IPS DF 19.7 (cell line): ENCODE measurements at places on chromosomes 7 and 10.

DNA sequence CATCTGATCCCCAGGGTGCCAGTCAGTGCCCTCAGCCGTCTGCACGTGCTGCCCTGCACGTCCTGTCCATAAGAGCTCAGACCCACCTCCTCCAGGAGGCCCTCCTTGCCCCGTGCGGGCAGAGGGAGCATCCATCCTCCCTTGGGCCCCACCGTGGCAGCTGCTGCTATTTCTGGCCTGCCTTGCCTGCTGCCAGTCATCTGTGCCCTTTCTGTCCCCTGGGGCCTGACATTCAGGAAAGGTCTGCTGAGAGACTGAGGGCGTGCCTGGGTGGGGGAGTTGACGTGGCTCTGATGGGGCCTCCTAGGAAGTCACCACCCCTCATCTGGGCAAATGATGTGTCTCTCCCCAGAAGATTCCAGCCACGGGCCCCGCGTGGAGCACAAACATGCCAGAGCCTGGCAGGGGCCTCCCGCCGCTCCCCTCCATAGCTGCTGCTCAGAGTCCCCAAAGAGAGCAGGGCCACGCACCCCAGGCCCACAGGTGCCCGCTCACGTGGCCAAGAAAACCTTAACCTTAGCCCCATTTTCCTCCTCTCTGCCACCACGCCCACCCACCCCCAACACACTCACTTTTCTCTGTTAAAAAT, 21.8 kb downstream of the DPYSL4 start:
- DNase-seq, result no peak

DNA sequence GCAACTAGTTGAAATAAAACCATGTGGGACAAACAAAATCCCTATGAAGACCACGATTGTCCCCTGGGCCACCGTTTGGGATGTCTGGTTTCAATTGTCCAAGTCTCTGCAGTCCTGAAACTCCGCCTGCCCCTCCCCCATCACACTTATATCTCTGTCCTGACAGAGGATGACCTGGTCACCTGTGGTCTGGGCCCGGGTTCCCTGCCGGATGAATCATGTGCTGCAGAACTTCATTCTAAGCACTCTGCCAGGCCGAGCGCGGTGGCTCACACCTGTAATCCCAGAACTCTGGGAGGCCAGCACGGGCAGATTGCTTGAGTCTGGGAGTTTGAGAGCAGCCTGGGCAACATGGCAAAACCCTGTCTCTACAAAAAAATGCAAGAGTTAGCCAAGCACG, 91.1 kb downstream of the COL13A1 start:
- DNase-seq, result no peak

DNA sequence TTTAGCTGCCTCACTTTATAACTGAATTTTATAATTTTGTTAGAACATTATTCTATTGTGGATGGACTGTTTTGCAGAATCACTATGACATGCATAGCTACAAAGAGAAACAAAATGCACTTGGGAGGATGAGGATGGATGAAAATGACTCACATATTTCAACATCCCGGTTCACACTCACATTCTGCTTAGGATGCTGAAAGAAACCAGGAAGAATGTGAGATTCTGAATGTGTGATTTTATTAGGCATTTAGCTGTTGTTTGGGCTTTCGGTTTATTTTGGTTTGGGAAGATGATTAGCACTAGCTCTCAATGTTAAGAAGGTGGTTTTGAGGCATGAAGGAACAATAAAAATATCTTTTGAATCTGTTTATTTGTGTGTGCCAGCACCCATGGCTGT, 235.5 kb downstream of the SEMA3E start:
- no peak for DNase-seq

GRCh38 chr10:28105561-28105960, 106.7 kb upstream of the ODAD2 start:
- no peak for DNase-seq

GRCh38 chr10:13686331-13686752, 99.6 kb downstream of the PRPF18 start:
- DNase-seq, result no peak

- no peak for DNase-seq
Measured at GRCh38 chr7:12623885-12624498, 53.5 kb downstream of the SCIN start.

- no peak for DNase-seq
Measured at GRCh38 chr7:101470668-101471487, 108.2 kb downstream of the COL26A1 start.

GRCh38 chr10:60661637-60662036, 116.6 kb upstream of the CDK1 start:
- DNase-seq, result no peak

DNA sequence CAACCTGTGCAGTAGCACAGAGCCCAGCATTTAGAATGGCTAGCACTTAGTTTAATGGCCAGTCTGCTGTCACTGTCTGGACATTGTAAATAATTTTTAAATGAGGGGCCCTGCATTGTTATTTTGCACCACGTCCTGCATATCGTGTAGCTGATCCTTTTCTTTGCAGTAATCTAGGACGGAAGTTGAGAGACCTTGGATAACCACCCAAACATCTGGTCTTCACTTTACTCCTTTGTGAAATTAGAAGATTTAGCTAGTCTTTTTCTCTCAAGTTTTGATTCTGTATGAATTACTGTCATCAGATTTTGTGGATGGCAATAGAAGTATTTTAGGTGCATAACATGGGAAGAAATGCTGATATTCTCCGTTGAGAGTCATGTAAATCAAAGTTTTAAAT, 1.9 kb downstream of the MIOS start:
- DNase-seq, result no peak

DNA sequence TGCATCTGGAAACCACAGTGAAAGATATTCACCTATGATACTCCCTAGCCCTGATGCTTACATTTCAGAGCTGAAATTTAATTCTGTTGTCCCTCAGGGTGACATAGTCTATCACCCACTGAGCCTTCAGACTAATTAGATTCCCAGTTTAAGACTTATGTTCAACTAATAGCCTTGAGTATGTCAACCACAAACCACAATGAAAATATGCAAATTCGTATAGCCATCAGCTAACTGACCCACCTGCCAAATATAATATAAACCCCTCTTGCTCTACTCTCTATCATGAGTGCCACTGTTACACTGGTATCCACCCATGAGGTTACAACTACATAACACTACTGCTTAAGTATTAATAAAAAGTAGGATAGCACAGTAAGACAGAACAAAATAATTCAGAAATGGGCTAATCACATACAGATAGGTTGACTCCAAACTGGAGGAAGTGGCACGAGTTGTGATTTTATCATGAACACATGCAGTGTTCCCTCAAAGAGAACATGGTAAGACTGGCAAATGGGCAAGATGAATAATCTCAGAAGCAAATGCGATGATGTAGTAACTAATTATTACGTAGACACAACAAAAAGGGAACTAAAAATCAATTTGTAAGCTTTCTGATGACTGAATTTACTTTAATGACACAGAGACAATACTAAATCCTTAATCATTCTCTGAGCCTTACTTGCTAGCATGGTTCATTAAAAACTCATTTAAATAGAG, 290.6 kb downstream of the PARD3 start:
- DNase-seq, result no peak

- no peak for DNase-seq
Measured at GRCh38 chr10:34406463-34407323, 408.4 kb downstream of the PARD3 start.

GRCh38 chr10:120184547-120185337, 272.3 kb upstream of the PLPP4 start:
- DNase-seq, result no peak

DNA sequence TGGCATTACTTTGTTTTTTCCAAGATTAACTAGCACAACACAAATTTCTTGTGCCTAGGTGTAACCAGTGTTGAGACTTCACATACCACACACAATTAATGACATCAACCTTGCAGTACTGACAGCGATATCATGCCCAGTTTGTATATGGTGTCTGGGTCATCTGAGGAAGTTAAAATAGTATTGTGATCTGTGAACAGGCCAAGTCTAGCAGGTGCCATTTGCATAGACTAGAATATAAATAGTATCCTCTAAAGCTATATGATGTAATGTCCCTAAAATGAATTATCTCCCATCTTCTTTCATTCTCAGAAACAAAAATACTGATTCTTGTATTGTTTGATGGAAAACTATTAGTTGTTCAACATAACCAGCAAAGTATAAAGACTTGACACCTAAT, 175.8 kb upstream of the KAT6B start:
- DNase-seq, result no peak

DNA sequence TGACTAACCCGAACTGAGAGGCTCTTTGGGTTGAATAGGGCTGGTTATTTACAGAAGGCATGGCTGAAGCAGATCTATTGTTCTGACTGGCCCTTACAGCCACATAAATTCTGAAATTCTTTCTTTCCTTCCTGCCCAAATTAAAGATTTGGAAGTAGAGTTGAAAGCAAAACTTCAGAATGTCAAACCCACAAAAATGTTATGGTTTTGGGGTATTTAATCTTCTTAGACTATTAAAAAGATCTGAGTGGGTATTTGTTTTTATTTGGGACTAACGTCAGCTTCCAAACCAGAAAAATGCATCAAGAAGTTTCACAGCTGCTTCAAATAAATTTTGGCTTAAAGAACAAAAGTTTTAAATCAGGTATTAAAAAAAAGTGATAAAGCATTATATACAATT, 124.5 kb downstream of the AHR start:
- DNase-seq, result no peak

DNA sequence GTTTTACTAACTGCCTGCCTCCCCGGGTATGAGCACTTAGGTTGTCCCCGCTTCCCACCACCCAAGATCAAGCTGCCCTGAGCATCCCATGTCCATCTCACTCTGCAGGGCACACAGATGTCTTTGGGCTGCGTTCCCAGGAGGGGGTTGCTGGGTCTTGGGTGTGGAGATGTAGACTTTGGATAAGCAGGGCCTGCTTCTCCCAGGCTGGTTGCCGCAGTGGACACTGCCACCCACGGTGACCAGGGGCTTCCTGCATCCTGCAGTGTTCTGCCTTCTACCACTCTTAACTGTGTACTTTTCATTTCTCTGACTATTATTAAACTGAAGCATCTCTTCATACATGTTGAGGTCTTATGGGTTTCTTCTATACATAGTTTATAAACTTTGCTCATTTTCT, 70.0 kb downstream of the DOCK1 start:
- no peak for DNase-seq

GRCh38 chr7:32215697-32216096, 145.5 kb upstream of the PDE1C start:
- no peak for DNase-seq

GRCh38 chr7:152145853-152146466, 120.5 kb downstream of the GALNT11 start:
- DNase-seq, result peak; percentile 7
